ENCODE measurements at places on chromosomes 5 and 9. TPM values are rescaled to one million over a fixed set of nuclear protein-coding genes. Genes with fewer than 3 reads are reported as not detected.

FST gene
- total RNA-seq, result 4.5 TPM

RNF183 gene
- not detected for total RNA-seq

TRMT10B gene
- 6.1 TPM for total RNA-seq

SLC23A1 gene
- total RNA-seq, result 0.91 TPM

CCDC152 gene
- total RNA-seq, result not detected

CD180 gene
- not detected for total RNA-seq

FOXD4L4 gene
- 0.13 TPM for total RNA-seq

CDC20B gene
- 0.08 TPM for total RNA-seq

MCC gene
- total RNA-seq, result 0.22 TPM
